ENCODE measurements at places on chromosomes 1 and 21. TPM values are rescaled to one million over a fixed set of nuclear protein-coding genes. Genes with fewer than 3 reads are reported as not detected.

Gene WLS
- total RNA-seq = not detected

Gene SPATA6
- total RNA-seq = 0.70 TPM

Gene IRF2BP2
- total RNA-seq = 81.1 TPM

Gene PRELP
- total RNA-seq = not detected

Gene ARHGAP30
- total RNA-seq = 273 TPM

GRCh38 chr1:154533952-154534844, 24.3 kb downstream of the UBE2Q1 start:
- DNase-seq = no peak
- H3K27me3 ChIP-seq = peaks cover 34% of the 10 kb centered on the region
- H3K4me1 ChIP-seq = no peaks in the 10 kb centered on the region

DNA sequence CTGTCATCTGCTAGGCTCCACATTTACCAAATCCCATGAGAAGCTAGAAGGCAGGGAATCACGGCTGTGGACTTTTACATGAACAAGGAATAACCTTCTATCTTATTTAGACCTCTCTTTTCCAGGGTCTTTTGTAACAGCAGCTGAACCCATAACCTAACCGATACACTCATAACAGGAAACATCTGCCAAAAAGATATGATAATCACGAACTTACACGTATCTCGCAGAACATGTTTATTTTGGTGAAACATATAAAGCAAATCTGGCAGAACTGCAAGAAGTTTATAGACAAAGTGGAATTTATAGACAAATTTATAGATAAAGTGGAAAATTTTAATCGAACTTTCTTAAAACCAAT, 20.4 kb downstream of the TINAGL1 start:
- H3K4me3 ChIP-seq = no peak overlapping the region
- peaks cover 28% of the 10 kb centered on the region for H3K27me3 ChIP-seq
- peaks cover 14% of the 10 kb centered on the region for H3K4me1 ChIP-seq
- no peak for DNase-seq

DNA sequence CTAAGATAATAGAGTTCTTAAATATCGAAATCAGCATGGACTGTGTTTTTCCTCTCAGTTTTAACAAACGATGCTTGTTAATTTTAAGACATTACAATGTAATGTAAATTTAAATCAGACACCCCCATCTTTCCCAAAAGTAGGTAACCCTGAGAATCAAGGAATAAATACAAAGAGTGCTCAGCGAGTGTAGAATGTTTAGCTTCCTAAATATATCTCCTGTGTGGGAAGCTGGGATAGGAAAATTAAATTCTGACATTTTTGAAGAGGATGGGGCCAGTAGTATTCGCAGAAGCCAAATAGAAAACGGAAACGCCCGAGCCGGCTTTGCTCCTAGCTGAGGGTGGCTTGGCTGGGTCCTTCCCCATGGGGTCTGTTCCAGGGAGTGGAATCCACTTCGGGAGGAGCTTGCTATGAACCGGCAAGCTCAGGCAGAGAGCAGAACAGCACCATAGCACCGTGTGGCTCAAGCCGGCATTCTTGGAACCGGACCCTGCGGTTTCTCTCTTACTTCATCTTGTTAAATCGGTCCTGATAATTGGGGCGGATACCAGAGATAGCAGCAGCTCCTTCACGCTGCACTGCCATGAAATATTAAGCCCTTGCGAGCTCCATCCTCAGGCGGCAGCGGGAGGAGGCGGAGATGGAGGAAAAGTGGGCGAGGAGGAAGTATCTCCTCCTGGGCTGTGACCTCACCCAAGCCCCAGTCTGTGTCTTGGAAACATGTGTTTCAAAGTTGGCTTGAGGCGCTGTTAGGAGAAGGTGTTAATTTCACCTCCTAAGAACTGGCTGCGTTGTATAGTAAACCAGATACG, 24.9 kb downstream of the MAP3K7CL start:
- no peak for DNase-seq
- no peak overlapping the region for H3K4me3 ChIP-seq
- no peak overlapping the region for H3K27ac ChIP-seq
- H3K27me3 ChIP-seq = peaks cover 16% of the 10 kb centered on the region
- H3K4me1 ChIP-seq = no peaks in the 10 kb centered on the region

GRCh38 chr1:203645996-203646395, 19.4 kb downstream of the ATP2B4 start:
- DNase-seq = no peak
- no peak overlapping the region for H3K4me3 ChIP-seq
- no peaks in the 10 kb centered on the region for H3K27me3 ChIP-seq
- peaks cover 73% of the 10 kb centered on the region for H3K4me1 ChIP-seq
- peaks cover 37% of the 10 kb centered on the region for H3K36me3 ChIP-seq

DNA sequence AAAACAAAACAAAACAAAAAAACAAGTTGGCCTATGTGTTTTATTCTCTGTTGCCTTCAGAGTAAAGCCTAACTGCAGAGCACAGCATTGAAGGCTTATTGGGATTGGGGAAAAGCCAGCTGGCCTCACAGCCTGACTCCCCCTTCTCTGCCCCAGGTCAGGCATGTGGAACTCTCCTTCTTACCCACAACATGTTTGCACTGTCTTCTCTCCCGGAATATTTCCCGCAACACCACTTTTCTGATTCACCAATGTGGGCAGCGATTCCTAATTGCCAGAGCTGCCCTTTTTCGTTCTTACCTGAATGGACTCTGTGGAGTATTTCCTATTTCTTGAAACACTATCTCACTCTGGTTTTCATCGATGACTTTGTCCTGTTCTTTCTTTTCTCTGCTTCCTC, 2.8 kb upstream of the TARBP1 start:
- H3K36me3 ChIP-seq = no peaks in the 10 kb centered on the region
- H3K27ac ChIP-seq = no peak overlapping the region
- H3K4me3 ChIP-seq = no peak overlapping the region
- DNase-seq = no peak
- peaks cover 17% of the 10 kb centered on the region for H3K4me1 ChIP-seq
- H3K27me3 ChIP-seq = peaks cover 18% of the 10 kb centered on the region

DNA sequence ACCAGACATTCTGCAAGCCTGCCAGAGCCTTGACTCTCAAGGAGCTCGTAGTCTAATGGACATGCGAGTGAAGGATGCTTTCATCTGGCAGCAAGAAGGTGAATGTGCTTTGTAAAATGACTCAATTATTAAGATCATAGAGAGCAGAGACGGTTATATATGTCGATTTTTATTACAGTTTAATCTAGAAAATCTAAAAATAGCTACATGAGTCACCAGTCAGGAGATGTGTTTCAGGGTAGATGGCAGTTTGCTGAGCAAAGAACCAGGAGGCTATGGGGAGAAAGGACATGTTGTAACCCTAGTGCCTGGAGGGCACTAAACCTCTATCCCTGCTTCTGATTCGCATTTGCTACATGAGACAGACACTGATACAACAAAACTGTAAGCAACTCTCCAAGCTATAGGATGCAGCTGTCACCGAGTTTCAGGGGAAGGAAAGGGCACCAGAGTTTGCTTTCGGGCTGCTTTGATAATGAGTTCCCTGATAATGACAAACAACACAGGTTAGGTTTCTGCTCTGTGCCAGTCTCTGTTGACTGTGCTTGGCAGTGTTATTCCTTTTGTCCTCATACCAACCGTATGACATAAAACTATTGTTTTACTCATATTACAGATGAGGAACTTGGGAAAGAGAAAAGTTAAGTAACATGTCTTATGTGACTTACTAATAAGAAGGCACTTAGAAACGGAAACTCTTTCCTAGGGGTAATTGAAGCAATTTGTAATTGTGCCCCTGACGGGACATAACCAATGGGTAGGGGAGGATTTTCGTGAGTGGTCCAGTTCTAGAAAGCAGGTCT, 43.2 kb downstream of the C1orf198 start:
- no peaks in the 10 kb centered on the region for H3K27me3 ChIP-seq
- no peak overlapping the region for H3K4me3 ChIP-seq
- DNase-seq = no peak
- no peaks in the 10 kb centered on the region for H3K36me3 ChIP-seq
- H3K27ac ChIP-seq = no peak overlapping the region

GRCh38 chr1:22613572-22613918, 22.9 kb upstream of the C1QA start:
- no peaks in the 10 kb centered on the region for H3K36me3 ChIP-seq
- H3K27ac ChIP-seq = no peak overlapping the region
- no peaks in the 10 kb centered on the region for H3K4me1 ChIP-seq
- DNase-seq = no peak
- peaks cover 10% of the 10 kb centered on the region for H3K27me3 ChIP-seq

DNA sequence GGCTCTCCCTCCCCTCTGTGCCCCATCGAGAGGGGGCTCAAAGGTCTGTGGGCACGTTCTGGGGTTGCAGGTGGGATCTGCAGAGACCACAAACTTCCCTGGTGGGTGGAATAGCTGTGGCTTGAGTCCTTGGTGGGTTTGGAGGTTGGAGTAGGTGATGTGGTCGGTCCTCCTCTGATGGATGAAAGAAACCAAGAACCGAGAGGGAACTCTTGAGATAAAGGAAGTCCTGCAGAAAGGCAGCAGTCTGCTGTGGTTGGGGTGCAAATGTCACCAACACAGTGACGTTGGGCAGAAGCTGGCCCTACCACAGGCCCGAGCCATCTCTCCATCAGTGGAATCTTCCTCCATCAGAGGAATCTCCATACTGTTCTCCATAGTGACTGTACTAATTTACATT, 171.8 kb downstream of the FCRL5 start:
- H3K4me3 ChIP-seq = no peak overlapping the region
- no peak overlapping the region for H3K27ac ChIP-seq
- peaks cover 7% of the 10 kb centered on the region for H3K4me1 ChIP-seq
- DNase-seq = no peak
- peaks cover 41% of the 10 kb centered on the region for H3K27me3 ChIP-seq
- H3K36me3 ChIP-seq = no peaks in the 10 kb centered on the region

GRCh38 chr1:92927870-92928269, 33.4 kb downstream of the DIPK1A start:
- H3K27ac ChIP-seq = no peak overlapping the region
- no peak for DNase-seq
- peaks cover 14% of the 10 kb centered on the region for H3K4me1 ChIP-seq
- H3K36me3 ChIP-seq = peaks cover 12% of the 10 kb centered on the region

- H3K27ac ChIP-seq = no peak overlapping the region
- H3K4me1 ChIP-seq = peaks cover 13% of the 10 kb centered on the region
- H3K36me3 ChIP-seq = peaks cover 7% of the 10 kb centered on the region
- H3K4me3 ChIP-seq = no peak overlapping the region
Measured at GRCh38 chr21:14632359-14632758, 86.2 kb upstream of the SAMSN1 start.

DNA sequence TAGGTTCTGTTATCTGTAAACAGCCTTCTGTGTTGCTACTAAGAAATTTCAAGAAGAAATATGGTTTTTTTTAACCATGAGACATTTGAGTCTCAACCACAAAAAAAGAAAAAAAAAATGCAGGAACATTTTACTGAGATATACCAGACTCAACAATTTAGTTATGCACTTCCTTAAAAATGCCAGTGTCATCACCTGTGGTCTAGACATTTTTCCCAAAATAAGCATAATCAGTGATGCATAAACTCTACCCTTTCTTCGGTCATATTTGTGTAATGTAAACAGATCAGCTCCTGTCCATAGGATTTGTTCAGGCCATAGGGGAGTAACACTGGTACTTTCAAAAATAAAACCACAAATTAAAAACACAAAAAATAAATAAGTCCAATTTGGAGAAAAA, 122.6 kb upstream of the TNFSF4 start:
- H3K27me3 ChIP-seq = no peaks in the 10 kb centered on the region
- H3K4me3 ChIP-seq = no peak overlapping the region
- H3K27ac ChIP-seq = no peak overlapping the region
- DNase-seq = no peak
- peaks cover 27% of the 10 kb centered on the region for H3K4me1 ChIP-seq

- H3K4me1 ChIP-seq = peaks cover 21% of the 10 kb centered on the region
- H3K36me3 ChIP-seq = peaks cover 50% of the 10 kb centered on the region
- peaks cover 13% of the 10 kb centered on the region for H3K27me3 ChIP-seq
Measured at GRCh38 chr1:89037186-89037585, 14.5 kb upstream of the GBP3 start.

DNA sequence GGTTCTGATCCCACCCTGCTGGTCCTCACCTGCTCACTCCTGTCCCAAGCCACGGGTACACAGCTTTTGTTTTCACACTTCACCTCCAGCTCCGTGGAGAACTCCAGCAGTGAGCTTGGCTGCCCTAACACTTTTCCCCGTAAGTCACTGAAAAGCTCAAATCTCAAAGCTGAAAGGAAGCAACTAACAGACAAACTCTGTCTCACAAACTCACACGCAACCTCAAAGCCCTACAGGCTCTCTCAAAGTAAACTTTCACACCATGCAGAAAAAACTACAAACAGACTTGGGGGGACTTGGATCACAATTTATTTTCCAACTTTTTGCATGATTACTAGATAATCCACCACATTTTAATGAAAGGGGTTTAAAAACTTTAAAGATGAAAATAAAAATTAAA, 88.3 kb downstream of the AK5 start:
- no peak for DNase-seq
- no peaks in the 10 kb centered on the region for H3K4me1 ChIP-seq
- no peak overlapping the region for H3K27ac ChIP-seq
- H3K4me3 ChIP-seq = no peak overlapping the region

GRCh38 chr1:11412141-11412540, 66.8 kb upstream of the DISP3 start:
- no peak overlapping the region for H3K27ac ChIP-seq
- H3K36me3 ChIP-seq = peaks cover 9% of the 10 kb centered on the region
- peaks cover 20% of the 10 kb centered on the region for H3K27me3 ChIP-seq

DNA sequence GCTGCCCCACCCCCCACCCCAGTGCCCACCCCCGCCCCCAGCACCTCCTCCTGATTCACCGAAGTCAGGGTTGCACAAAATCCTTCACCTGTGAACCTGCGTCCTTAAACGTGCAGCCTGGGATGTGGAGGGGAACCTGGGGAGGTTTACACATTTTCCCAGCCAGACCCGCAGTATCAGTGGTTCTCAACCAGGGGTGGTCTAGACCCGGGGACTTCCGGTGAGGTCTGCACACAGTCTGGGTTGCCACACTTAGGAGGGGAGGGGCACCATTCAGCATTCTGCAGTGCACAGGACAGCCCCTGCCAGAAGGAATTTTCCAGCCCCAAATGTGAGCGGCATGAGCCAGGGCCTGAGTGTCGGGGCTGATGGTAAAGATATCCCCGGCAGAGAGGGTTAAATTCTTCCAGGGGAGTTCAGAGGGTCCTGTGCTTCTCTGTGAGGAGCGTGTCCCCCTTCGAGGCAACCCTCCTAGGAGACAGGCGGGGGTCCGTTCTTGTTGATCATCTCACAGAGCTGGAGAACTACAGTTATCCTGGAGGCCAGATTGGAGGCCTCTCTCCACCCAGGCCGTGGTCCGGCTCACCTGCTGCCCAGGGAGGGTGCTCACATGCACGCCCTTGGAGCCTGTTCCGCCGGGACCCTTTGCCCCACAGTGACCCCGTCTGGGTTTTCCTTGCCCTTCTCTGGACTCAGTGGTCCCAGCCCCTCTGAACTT, 113.6 kb downstream of the SIK1 start:
- H3K4me3 ChIP-seq = no peak overlapping the region
- H3K27ac ChIP-seq = peak overlapping the region; percentile 63
- peaks cover 1% of the 10 kb centered on the region for H3K36me3 ChIP-seq
- peaks cover 49% of the 10 kb centered on the region for H3K4me1 ChIP-seq

- no peaks in the 10 kb centered on the region for H3K27me3 ChIP-seq
- peaks cover 46% of the 10 kb centered on the region for H3K36me3 ChIP-seq
- DNase-seq = no peak
- H3K4me1 ChIP-seq = peaks cover 59% of the 10 kb centered on the region
- peak overlapping the region; percentile 84 for H3K27ac ChIP-seq
Measured at GRCh38 chr1:113946678-113947387, 17.7 kb downstream of the HIPK1 start.

Measured in activated CD8-positive, alpha-beta memory T cell treated with anti-CD3 and anti-CD28 coated beads, Interleukin-2, amount 10 ng/mL, durations not matched to agents 7 days and 5 days (primary cell).